HCT116 (cell line): ENCODE measurements at places on chromosomes 11 and 22. TPM values are rescaled to one million over a fixed set of nuclear protein-coding genes. Genes with fewer than 3 reads are reported as not detected.
A peak's percentile ranks its signal among the peaks of the same experiment; 100 is the strongest.

- H3K4me3 ChIP-seq, result no peak overlapping the region
- H3K27me3 ChIP-seq, result no peaks in the 10 kb centered on the region
- H3K4me1 ChIP-seq, result peaks cover under 1% of the 10 kb centered on the region; the same call in 1 of the 2 replicates
- H3K27ac ChIP-seq, result no peak overlapping the region
Observed at GRCh38 chr22:36343720-36344105, 44.1 kb downstream of the MYH9 start.

- H3K4me3 ChIP-seq, result no peak overlapping the region
- DNase-seq, result no peak
- no peaks in the 10 kb centered on the region for H3K27me3 ChIP-seq
- no peaks in the 10 kb centered on the region for H3K36me3 ChIP-seq
- H3K4me1 ChIP-seq, result no peaks in the 10 kb centered on the region
- H3K27ac ChIP-seq, result no peak overlapping the region
Observed at GRCh38 chr11:102695201-102695600, 10.4 kb downstream of the MMP27 start.

DNA sequence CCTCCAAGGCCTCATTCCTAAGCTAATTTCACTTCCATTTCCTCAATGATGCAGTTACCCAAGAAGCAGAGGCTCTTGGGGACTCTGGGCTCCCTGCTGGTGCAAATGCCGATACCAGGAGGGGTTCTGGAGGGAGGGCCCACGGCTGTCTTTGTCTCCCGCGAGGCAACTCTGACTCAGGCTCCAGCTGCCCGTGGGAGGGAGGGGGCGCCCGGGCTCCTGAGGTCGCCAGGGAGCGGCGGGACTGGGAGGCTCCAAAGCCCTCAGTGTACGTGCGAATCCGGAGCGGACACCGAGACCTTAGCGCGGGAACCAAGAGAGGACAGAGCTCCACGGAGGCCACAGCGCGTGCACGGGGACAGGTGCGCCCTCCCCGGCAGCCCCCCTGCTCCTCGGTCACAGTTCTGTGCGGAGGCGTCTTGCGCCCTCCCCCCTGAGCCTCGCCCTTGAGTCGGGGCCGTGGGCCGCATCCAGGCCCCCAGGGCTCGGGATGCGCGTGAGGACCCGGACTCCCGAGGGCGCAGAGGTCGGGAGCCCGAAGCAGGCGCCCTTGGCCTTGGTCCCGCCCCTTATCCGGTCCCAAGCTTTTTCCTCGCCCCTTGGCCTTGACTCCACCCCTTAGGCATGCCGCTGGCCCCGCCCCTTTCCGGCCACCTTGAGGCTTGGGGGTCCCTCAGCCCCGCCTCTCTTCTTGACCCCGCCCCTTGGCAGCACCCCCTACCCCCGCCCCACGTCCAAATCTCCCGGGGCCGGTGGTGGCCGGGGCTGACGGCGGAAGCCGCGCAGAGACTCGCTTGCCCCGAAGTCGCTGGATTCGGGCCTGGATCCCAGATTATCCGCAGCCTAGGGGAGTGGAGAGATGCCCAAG lies 4.7 kb upstream of the SHISA8 start:
- peaks cover 10% of the 10 kb centered on the region for H3K4me1 ChIP-seq
- H3K36me3 ChIP-seq, result no peaks in the 10 kb centered on the region
- DNase-seq, result no peak
- no peak overlapping the region for H3K4me3 ChIP-seq

- no peaks in the 10 kb centered on the region for H3K36me3 ChIP-seq
- H3K4me3 ChIP-seq, result no peak overlapping the region
- no peaks in the 10 kb centered on the region for H3K4me1 ChIP-seq
- DNase-seq, result no peak
Observed at GRCh38 chr11:91156041-91156440, 933.2 kb upstream of the CHORDC1 start.

DNA sequence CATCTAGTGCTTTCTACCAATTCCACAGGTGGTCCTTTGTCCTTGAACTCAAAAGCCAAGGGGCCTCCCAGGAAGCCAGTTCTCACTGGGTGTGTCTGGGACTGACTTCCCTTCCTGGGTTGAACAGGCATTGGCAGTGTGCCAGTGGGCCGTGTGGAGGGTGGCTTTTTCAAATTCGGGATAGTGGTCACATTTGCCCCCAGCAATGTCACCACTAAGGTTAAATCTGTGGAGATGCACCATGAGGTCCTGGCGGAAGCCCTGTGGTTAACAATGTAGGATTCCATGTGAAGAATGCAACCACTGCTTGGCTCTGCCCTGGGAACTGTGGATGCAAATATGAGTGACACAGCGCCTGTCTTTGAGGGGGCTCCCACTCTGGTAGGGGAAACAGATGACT lies 53.2 kb upstream of the MTNR1B start:
- no peaks in the 10 kb centered on the region for H3K36me3 ChIP-seq
- DNase-seq, result no peak
- H3K27me3 ChIP-seq, result no peaks in the 10 kb centered on the region
- H3K27ac ChIP-seq, result no peak overlapping the region
- H3K4me3 ChIP-seq, result no peak overlapping the region
- no peaks in the 10 kb centered on the region for H3K4me1 ChIP-seq

GRCh38 chr11:63933459-63933858 lies 5.3 kb upstream of the NAA40 start:
- no peaks in the 10 kb centered on the region for H3K27me3 ChIP-seq
- H3K4me3 ChIP-seq, result no peak overlapping the region
- peaks cover 10% of the 10 kb centered on the region for H3K4me1 ChIP-seq

DNA sequence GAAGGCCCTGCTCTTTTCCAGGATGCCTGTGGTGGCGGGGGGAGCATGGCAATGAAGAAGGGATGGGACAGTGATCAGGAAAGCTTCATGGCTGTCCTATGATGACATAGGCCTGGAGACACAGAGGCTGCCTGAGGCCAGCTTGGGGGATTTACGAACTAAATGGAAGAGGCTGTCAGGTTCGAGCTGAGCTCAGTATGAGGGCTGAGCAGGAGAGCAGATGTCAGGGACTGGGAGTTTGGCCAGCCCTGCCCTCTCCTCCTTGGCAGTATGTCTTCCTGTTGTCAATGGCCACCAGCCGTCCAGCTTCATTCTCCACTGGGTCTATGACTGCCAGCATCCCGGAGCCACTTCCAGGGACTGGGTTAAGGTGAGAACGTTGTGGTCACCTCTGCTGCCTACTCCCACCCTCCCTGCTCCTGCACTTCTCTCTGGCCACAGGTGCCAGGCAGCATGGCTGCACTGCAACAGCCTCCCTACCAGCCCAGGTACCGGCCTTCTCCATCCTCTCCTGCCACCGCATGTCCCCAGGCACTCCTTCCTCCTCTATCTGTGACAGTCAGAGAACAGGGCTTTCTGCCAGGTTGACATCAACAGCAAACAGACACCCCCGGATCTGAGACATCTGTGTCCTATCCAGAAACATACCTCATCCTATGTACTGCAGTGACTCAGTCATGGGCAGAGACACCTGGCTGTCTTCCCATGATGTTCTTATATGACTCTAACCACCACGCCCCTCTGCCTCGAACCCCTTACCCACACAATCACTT lies 75.1 kb downstream of the KIRREL3 start:
- H3K27ac ChIP-seq, result no peak overlapping the region
- no peaks in the 10 kb centered on the region for H3K36me3 ChIP-seq
- H3K4me3 ChIP-seq, result no peak overlapping the region

GRCh38 chr11:77149716-77150392 lies 21.8 kb downstream of the MYO7A start:
- H3K36me3 ChIP-seq, result no peaks in the 10 kb centered on the region
- no peaks in the 10 kb centered on the region for H3K4me1 ChIP-seq
- no peak for DNase-seq
- no peaks in the 10 kb centered on the region for H3K27me3 ChIP-seq
- no peak overlapping the region for H3K4me3 ChIP-seq

GRCh38 chr11:4643076-4643475 lies 706 bp upstream of the OR51E1 start:
- no peak for DNase-seq
- H3K27ac ChIP-seq, result no peak overlapping the region
- H3K4me3 ChIP-seq, result no peak overlapping the region
- H3K36me3 ChIP-seq, result no peaks in the 10 kb centered on the region

- H3K36me3 ChIP-seq, result no peaks in the 10 kb centered on the region
- no peak overlapping the region for H3K4me3 ChIP-seq
- H3K27me3 ChIP-seq, result no peaks in the 10 kb centered on the region
- no peak overlapping the region for H3K27ac ChIP-seq
- H3K4me1 ChIP-seq, result no peaks in the 10 kb centered on the region
Observed at GRCh38 chr11:108984523-108984922, 319.7 kb downstream of the DDX10 start.

GRCh38 chr11:104582431-104582830 lies 315.8 kb downstream of the CASP12 start:
- H3K27ac ChIP-seq, result no peak overlapping the region
- no peak overlapping the region for H3K4me3 ChIP-seq
- H3K27me3 ChIP-seq, result no peaks in the 10 kb centered on the region
- no peaks in the 10 kb centered on the region for H3K4me1 ChIP-seq
- DNase-seq, result no peak
- no peaks in the 10 kb centered on the region for H3K36me3 ChIP-seq

- H3K27ac ChIP-seq, result peak overlapping the region; percentile 96
- H3K4me3 ChIP-seq, result no peak overlapping the region
- no peaks in the 10 kb centered on the region; the same call in 1 of the 2 replicates for H3K27me3 ChIP-seq
- peak; percentile 79 for DNase-seq
- H3K36me3 ChIP-seq, result no peaks in the 10 kb centered on the region
Observed at GRCh38 chr22:37457093-37457893, 28.9 kb downstream of the MFNG start.

- no peak overlapping the region for H3K27ac ChIP-seq
- H3K27me3 ChIP-seq, result no peaks in the 10 kb centered on the region
- H3K4me3 ChIP-seq, result no peak overlapping the region
- no peaks in the 10 kb centered on the region for H3K36me3 ChIP-seq
- H3K4me1 ChIP-seq, result peaks cover 6% of the 10 kb centered on the region; the same call in 1 of the 2 replicates
Observed at GRCh38 chr11:11916981-11917399, 75.2 kb downstream of the USP47 start.

- no peak overlapping the region for H3K4me3 ChIP-seq
- H3K27ac ChIP-seq, result no peak overlapping the region
- no peaks in the 10 kb centered on the region for H3K36me3 ChIP-seq
- no peaks in the 10 kb centered on the region for H3K4me1 ChIP-seq
- H3K27me3 ChIP-seq, result no peaks in the 10 kb centered on the region
Observed at GRCh38 chr11:128188346-128189004, 398.9 kb downstream of the ETS1 start.

- H3K27me3 ChIP-seq, result no peaks in the 10 kb centered on the region
- H3K4me3 ChIP-seq, result peak overlapping the region; percentile 64; the same call in 1 of the 2 replicates
Observed at GRCh38 chr22:46082633-46083032, 67.7 kb upstream of the PPARA start.

The ARHGAP20 gene
- not detected for total RNA-seq

The MUC5AC gene
- total RNA-seq, result under 0.01 TPM

The TEX54 gene
- not detected for total RNA-seq

The ADAMTS15 gene
- 0.44 TPM for total RNA-seq

The ANO3 gene
- not detected for total RNA-seq

The C22orf31 gene
- not detected for total RNA-seq

The SBF1 gene
- 91.1 TPM for total RNA-seq

The OSBP2 gene
- 12.9 TPM for total RNA-seq

The MAPK8IP1 gene
- total RNA-seq, result 10.1 TPM

The TP53AIP1 gene
- total RNA-seq, result 0.15 TPM

The SF1 gene
- total RNA-seq, result 403 TPM

The C22orf23 gene
- 0.47 TPM for total RNA-seq
